ENCODE measurements at places on chromosomes 6 and 20.

DNA sequence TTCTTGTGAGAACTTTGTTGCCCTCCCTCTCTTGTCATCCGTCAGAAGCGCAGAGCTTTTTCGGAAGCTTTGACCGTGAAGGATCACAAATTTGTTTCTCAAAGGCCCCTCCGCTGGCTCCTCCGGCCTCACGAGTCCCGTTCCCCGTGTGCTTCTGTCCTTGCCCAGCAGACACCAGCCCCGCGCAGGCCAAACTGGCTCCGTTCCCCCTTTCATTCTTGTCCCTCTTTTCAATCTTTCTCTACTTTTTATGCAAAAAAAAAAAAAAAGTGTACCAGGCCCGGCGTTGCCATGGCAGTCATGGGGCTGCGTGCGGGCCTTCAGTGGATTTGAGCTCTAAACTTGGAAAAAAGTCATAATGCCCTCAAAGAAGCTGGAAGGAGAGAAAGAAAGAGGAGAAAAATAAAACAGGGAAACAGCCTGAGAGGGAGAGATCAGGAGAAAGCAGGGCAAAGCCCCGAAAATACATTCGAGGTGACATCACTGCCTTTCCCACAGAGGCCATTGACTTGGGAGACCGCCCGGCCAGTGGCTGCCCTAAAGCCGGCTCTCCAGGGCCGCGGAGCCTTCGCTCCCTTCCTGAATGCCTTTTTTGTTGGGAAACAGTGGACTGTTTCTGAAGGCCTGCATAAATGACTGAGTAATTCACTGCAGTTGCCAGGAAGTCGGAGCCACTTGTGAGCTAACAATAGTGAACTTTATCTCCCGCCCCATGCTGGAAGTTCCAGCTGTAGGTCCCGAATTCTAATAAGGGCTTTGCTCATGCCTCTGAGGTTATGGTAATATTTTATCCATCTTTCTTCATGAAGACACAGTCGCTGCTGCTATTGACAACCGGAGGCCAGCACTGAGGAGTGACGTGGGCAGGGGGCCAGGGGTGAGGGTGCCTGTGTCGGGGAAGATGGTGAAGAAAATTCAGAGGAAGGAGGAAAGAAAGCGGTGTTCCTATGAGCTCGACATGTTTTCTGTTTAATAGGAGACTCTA, 670.9 kb downstream of the QKI start:
- DNase-seq, result no peak

DNA sequence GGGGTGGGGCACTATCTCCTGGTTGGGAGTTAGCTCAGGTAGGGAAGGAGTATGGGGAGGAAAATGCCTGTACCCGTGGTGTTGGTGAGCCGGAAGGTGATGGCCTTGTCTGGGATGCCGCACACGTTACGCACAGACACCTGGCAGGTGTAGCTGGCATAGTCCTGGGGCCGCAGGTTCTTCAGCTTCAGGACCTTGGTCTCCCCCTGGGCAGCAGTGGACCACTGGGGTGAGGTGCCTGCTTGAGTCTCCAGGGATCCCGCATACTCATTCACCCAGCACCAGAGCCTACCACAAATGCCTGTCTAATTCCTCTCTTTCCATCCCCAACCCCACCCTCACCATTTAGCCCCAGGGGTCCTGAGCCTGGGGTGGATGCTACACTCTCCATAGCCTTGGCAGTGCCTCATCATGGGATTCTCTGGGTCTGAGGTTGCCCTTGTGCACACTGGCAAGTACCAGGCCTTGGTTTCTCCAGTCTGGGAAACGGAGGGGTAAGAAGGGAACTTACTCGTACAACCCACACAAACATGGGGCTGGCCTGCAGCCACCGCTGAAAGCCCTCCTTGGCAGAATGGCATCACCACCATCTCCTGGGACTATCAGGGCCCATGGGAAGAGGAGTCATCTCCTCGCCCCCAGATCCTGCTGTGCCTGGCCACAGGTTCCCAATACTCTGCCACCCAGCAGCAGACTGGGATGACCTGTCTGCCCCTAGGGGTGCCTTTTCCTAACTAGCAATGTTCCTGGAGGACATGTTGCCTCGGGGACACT, 42.8 kb downstream of the MDGA1 start:
- DNase-seq, result no peak

GRCh38 chr6:3650076-3650958, 101.2 kb downstream of the PXDC1 start:
- no peak for DNase-seq

DNA sequence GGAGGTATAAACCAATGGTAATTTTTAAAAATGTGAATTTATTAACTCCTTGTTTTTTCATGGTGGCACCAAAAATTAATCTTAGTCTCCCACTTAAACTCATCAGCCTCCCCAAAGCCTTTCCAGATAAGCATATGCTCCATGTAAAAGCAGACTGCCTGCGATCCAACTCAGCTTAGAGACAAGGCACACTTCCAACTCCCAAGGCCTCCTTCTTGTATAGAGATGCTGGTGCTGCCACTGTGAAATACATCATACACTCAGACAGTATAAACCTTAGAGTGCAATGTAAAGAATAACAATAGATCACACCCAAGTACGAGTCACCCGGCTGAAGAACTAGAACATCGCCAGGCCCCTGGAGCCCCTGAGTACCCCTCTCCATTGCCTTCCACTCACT, 2.0 kb downstream of the ANKRD6 start:
- no peak for DNase-seq

GRCh38 chr6:141688916-141689315, 443.8 kb upstream of the GJE1 start:
- no peak for DNase-seq

- peak; percentile 30 for DNase-seq
Observed at GRCh38 chr6:139164001-139164400, 29.1 kb downstream of the HECA start.

GRCh38 chr6:141726248-141726647, 406.5 kb upstream of the GJE1 start:
- no peak for DNase-seq

DNA sequence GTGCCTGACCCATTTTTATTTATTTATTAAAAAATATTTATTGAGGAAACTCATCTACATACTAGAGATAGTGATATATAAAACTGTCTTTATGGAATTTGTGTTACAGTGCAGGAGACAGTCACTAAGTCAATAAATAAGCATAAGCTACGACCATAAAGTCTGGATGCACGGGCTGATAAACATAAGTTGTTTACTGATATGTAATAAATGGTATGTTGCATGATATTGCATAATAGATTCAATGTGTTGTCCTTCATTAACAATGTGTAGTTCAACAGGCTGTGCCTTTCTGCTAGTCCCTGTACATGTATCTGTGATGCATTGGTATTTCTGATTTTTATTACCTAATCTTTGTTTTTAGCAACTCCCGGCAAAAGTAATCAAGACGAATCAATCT, 311.2 kb downstream of the ARHGAP18 start:
- DNase-seq, result no peak

DNA sequence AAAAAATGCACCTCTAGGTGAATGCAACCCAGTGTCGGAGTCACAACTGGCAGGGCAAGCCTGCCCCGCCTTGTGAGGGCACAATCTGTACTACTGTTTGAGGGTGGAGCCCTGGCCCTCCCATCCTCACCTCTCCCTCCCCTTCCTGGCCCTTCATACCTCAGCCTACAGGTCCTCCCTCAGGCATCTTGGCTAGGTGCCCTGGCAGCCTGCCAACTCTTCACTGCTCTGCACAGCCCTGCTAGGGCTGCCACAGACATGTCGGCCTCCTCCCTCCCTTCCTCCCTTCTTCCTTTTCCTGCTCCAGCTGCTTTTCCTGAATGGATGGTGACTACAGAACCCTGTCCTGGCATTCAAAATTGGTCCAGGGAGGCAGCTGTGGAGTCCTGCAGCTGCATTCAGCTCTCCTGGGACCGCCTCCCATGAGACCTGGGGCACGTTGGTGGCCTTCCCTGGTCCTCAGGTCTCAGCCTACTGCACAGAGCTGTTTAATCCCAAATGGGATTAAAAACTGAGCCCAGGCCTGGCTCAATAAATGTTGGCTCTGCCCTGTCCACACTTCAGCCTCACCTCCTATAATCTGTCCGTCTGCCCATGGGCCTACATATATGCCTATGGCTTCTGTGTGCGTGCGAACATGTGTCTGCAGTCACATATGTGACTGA, 52.7 kb downstream of the CDH22 start:
- DNase-seq, result peak; percentile 39

GRCh38 chr6:144582939-144583613, 297.9 kb downstream of the UTRN start:
- peak; percentile 40 for DNase-seq

DNA sequence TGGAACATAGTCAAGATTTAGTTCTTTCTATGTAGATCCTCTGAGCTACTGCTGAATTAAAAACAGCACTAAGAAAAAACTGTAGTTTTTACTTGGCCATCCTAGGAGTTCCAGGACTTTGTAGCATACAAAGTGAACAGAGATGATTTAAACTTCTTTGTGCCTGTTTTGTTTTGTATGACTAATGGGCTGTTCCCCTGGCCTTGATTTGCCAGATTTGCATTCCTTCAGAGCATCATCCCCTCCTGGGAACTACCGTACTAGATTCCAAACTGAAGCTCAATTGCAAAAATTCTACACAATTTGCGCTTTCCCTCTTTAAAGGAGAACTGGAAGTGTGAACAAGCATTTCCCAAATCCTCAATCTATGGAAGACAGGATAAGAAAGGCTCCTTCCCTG, 23.1 kb downstream of the ACOT13 start:
- no peak for DNase-seq

- DNase-seq, result no peak
Observed at GRCh38 chr20:20286061-20286460, 81.8 kb upstream of the INSM1 start.

DNA sequence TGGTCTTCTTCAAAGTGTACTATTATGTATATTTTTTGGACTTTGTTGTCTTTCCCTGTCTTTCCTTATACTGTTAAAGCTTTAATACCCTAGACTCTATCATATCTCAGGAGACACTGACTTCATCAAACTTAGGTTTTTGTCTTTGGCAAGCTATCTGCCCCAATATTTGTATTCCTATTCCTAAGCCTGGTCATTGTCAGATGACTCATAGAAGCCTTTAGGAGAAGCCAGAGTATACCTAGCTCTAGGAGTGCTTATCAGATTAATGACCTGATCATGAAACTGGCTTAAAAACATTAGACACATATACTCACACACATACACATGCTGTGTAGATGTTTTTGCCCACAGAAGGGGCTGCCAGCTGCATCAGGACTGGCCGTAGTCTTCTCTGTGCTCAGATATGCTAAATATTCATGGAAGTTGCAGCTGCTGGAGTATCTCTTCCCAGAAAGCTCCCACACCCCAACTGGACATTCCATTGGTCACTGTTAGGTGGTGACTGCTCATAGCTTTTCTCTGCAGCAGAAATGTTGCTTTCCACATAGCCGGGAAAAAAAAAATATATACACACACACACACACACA, 102.0 kb downstream of the ANKS1A start:
- no peak for DNase-seq

DNA sequence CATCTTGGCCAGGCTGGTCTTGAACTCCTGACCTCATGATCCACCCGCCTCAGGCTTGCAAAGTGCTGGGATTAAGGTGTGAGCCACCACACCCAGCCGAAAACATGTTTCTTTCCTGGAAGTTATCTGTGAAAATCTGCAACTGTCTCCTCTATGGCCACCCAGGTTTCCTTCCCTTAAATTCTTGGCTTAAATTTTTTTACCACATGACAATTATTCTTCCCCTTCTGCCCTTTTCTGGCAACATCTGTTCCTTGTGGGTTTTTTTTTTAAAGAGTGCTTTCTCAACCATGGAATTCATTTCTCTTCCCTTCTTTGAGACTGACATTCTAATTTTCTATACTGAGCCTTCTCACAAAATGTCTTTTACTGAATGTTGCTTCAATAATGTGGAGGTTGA, 59.6 kb downstream of the DOK5 start:
- DNase-seq, result no peak

DNA sequence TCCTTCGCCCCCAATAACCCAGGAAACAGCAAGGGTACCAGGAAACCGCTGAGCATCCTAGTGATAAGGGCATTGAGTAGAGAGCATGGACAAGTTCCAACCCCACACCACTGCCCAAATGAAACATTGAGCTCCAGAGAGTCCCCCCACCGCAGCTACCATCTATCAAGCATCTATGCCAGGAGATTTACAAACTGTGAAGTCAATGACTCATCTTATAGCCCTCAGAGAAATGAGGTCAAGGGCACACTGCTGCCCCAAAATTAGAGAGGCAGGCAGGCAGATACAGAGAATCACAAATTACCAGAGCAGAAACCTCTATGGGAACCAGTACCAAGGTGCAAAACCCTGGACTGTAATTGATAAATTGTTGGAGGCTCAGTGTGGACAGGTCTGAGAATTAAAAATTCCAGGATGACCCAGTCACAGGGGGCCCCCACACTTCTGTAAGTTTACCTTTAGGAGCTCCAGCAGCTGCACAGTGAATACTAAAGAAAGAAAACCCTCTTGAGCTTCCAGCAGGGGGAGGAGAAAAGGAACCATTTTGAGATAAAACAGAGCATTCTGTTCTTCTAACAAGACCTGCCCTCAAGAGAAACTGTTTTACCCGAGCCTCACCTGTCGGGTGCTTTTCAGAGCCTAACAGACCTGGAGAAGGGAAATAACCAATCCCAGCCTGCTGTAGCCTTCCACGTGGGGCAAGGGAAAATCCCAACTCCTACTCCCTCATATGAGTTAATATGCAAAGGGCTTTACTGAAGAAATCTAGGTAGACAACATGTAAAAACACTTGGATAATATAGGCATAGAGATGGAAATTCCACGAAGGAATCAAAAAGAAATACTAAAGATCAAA, 118.0 kb upstream of the ARID1B start:
- no peak for DNase-seq

GRCh38 chr20:10639737-10640556, 33.9 kb downstream of the JAG1 start:
- no peak for DNase-seq

DNA sequence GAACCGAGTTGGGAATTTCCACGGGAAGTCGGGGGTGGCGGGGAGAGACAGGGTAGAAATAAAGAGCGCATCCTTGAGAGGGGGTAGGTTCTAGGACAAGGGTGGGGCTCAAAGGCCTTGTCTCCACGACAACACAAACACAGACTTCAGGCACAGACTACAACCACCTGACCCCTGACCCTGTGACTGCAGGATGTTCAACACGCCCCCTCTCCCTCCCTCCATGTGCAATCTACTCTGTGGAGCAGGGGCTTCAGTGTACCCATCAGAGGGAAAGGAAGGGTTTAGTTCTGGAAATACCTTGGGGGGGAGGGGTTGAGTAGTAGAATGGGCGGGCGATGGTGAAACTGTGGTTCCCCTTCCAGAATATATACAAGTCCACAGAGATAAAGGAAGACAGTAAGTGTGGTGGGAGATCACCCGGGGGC, 651 bp upstream of the TAPBP start:
- peak; percentile 79 for DNase-seq

DNA sequence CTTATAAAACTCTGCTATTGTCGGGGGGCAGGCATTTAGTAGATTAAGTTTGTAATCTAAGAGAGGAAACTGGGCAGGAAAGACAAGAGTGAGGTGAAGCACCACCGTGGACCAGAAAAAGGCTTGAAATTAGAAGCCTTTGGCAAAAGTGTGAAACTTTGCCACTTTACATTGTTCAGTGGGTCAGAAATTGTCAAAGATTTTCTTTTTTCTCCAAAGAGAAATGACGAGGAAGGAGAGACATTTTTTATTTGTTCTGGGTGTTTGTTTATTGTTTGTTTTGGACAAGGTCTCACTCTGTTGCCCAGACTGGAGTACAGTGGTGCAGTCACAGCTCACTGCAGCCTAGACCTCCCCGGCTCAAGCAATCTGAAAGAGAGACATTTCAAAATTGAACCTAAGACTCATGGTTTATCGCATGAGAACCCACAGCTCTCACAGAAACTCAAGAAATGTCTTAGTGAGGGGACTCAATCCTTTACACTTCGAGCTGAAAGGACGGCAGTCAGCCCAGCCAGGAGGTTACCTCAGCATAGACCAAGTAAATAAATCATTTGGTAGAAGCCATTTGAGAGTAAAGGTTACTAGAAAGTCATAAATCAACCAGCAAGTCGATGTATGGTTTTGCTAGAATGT, 262.8 kb upstream of the TAB2 start:
- DNase-seq, result no peak

Measured in CD4-positive, alpha-beta T cell (primary cell).